Activated T-helper 2 cell treated with anti-CD3 and anti-CD28 coated beads, Interferon-gamma antibody, Interleukin-2, Interleukin-4, amounts not matched to agents 10 μg/mL and 5 μg/mL and 100 μg/mL, durations not matched to agents 14 hours and 24 hours and 36 hours (primary cell): ENCODE measurements at places on chromosomes 1 and 21.
A peak's percentile ranks its signal among the peaks of the same experiment; 100 is the strongest.

- H3K4me1 ChIP-seq: peaks cover 14% of the 10 kb centered on the region
- peaks cover 71% of the 10 kb centered on the region for H3K27me3 ChIP-seq
- no peaks in the 10 kb centered on the region for H3K36me3 ChIP-seq
- H3K4me3 ChIP-seq: no peak overlapping the region
- DNase-seq: no peak
Measured at GRCh38 chr1:210250665-210250997, 18.0 kb downstream of the SERTAD4 start.

- DNase-seq: no peak
- no peak overlapping the region for H3K27ac ChIP-seq
- no peaks in the 10 kb centered on the region for H3K36me3 ChIP-seq
- H3K4me1 ChIP-seq: no peaks in the 10 kb centered on the region
Measured at GRCh38 chr1:223008808-223009207, 134.2 kb downstream of the TLR5 start.

GRCh38 chr1:178192686-178193085, 98.8 kb downstream of the RASAL2 start:
- DNase-seq: no peak
- H3K4me1 ChIP-seq: peaks cover 3% of the 10 kb centered on the region
- H3K27me3 ChIP-seq: no peaks in the 10 kb centered on the region
- no peaks in the 10 kb centered on the region for H3K36me3 ChIP-seq

GRCh38 chr21:44271558-44272283, 10.0 kb upstream of the DNMT3L start:
- no peaks in the 10 kb centered on the region for H3K4me1 ChIP-seq
- H3K27me3 ChIP-seq: peaks cover 14% of the 10 kb centered on the region
- no peak overlapping the region for H3K27ac ChIP-seq

DNA sequence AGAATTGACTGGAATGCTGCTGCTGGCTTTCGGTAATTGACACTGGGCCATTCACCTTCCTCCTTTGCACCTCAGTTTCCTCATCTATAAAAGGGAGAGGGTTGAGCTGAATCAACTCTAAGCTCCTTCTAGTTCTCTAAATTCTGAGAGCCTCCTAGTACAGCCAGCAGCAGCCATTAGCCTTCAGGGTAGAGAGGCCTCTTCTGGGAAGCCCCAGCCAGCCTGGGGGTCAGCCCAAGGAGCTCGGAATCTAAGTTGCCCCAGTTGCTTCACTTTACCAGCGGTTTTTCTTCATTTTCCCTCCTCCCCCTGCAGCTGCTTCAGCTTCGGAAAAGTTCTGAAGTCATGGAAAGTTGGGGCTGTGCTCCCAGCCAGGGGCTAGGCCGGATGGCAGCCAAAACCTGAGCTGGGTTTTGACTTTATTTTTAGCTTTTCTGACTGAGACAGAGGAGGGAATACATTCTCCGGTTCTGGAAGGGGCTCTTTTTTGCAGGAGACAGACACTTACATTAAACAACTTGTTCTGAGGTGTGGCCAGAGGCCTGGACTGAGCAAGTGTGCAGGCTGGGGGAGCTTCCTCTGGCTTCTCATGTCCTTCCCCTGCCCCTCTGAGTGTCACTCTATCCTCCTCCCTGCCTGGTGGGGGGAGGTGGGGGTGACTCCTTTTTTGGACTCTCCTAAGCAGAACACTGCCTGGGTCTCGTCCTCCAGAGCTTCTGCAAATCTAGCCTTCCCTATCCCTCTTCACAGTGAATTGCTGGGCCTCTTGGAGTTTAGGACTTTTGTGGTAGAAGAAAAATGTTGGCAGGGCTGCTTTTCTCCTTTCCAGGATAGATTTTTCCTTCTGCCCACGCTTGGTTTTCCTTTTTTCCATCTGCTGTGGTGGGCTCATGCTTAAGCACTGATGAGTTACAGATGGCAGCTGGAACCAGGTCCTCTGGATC, 14.4 kb downstream of the LMNA start:
- H3K4me3 ChIP-seq: peak overlapping the region; percentile 30
- no peaks in the 10 kb centered on the region for H3K27me3 ChIP-seq
- H3K27ac ChIP-seq: peak overlapping the region; percentile 52
- H3K4me1 ChIP-seq: peaks cover 56% of the 10 kb centered on the region
- no peak for DNase-seq

DNA sequence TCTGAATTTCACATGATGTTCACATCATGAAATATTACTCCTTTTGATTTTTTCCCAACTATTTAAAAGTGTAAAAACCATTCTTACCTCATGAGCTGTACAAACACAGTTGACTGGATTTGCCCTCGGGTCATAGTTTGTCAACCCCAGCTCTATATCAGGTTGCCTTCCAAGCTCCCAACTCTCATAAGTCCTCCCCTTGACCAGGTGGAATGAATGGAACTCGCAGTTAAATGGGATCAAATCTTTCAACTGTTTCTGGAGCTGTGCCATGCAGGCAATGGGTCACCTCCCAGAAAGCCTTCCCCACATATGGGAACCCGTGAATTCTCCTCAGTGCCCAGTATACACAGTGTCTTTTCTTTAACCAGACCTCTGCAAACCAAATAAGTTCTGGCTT, 169.8 kb upstream of the FOXD3 start:
- no peak overlapping the region for H3K27ac ChIP-seq
- H3K4me3 ChIP-seq: no peak overlapping the region
- DNase-seq: no peak
- H3K4me1 ChIP-seq: no peaks in the 10 kb centered on the region
- peaks cover 6% of the 10 kb centered on the region for H3K27me3 ChIP-seq

GRCh38 chr1:23475134-23475628, 8.8 kb downstream of the ASAP3 start:
- H3K27ac ChIP-seq: no peak overlapping the region
- H3K36me3 ChIP-seq: no peaks in the 10 kb centered on the region
- no peaks in the 10 kb centered on the region for H3K4me1 ChIP-seq
- no peak for DNase-seq
- peaks cover 12% of the 10 kb centered on the region for H3K27me3 ChIP-seq
- H3K4me3 ChIP-seq: no peak overlapping the region
